ENCODE measurements at places on chromosomes 5 and 9. TPM values are rescaled to one million over a fixed set of nuclear protein-coding genes. Genes with fewer than 3 reads are reported as not detected.

NR4A3 gene
- polyA plus RNA-seq: 0.28 TPM

SPATA31D4 gene
- 0.01 TPM for polyA plus RNA-seq

SIGMAR1 gene
- 41.4 TPM for polyA plus RNA-seq

SPATA31E1 gene
- not detected for polyA plus RNA-seq

GRCh38 chr9:96649620-96650324 is 5.3 kb downstream of the PRXL2C start:
- no peak overlapping the region for H3K27ac ChIP-seq
- H3K27me3 ChIP-seq: no peaks in the 10 kb centered on the region
- H3K4me3 ChIP-seq: no peak overlapping the region
- H3K36me3 ChIP-seq: peaks cover 9% of the 10 kb centered on the region
- no peak for DNase-seq

DNA sequence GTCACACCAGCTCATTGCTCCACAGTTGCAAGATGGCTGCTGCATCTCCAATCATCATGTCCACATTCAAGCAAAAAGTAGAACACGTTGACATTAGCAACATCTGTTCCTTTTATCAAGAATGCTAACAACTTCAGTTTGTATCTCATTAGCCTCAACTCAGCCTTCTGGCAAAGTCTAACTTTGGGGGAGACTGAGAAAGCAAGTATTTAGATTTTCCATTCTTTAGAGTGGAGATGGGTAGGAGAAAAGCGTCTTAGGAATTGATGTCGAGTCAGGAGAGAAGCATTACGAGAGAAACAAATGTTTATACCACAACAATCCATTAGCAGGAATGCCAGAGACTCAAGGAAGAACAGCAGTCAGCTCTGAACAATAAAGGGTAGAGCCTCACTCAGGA is 446.3 kb downstream of the ENC1 start:
- H3K27ac ChIP-seq: no peak overlapping the region
- no peaks in the 10 kb centered on the region for H3K36me3 ChIP-seq
- no peak overlapping the region for H3K4me3 ChIP-seq
- no peaks in the 10 kb centered on the region for H3K27me3 ChIP-seq

DNA sequence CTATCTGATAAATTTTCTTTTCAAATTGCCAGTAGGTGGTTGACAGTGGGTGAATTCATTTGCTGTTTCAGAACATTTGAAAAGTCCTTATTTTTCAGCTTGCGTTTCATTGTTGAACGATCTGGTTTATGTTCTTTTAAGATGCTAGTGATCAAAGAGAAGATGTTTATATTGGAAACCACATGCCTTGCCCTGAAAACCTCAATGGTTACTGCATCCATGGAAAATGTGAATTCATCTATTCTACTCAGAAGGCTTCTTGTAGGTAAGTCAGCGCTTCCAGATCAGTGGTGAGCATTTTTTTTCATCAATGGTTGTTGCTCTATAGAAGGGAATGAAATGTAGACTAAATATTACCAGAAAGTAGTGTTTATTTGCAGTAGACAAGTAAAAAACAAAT is 16.6 kb upstream of the CAVIN4 start:
- no peak overlapping the region for H3K27ac ChIP-seq
- H3K27me3 ChIP-seq: no peaks in the 10 kb centered on the region
- H3K4me3 ChIP-seq: no peak overlapping the region
- DNase-seq: no peak

DNA sequence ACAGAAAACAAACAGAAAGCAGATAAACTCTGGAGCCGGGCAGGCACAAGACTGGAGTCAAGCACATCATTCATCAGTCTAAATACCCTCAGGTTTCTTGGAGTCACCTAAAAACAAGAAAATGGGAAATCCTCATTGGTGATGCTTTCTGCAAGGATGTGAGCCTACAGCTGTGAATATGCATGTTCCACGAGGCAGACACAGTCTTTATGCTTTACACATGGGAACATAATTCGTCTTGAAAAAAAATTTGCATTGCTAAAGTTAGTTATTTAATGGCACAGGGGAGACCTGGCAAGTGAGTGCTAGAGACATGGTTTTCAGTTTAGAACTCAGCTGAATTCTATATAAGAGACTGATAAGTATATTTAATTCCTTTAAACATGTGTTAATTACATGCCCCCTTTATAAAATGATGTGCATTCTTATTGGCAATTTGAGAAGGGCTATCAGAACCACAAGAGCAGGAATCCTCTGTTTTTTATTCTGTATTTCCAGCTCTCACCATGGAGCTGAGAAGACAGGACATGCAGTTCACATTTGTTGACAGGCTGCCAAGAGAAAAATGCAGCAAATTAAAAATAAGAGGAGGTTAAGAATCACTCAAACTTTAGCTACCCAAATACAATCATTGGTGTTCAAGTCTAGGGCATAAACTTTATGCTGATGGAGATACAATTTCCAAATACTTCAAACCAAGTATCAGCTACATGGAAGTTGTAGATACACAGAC is 438.0 kb upstream of the MPDZ start:
- no peaks in the 10 kb centered on the region for H3K27me3 ChIP-seq
- no peak for DNase-seq
- H3K4me1 ChIP-seq: no peaks in the 10 kb centered on the region

DNA sequence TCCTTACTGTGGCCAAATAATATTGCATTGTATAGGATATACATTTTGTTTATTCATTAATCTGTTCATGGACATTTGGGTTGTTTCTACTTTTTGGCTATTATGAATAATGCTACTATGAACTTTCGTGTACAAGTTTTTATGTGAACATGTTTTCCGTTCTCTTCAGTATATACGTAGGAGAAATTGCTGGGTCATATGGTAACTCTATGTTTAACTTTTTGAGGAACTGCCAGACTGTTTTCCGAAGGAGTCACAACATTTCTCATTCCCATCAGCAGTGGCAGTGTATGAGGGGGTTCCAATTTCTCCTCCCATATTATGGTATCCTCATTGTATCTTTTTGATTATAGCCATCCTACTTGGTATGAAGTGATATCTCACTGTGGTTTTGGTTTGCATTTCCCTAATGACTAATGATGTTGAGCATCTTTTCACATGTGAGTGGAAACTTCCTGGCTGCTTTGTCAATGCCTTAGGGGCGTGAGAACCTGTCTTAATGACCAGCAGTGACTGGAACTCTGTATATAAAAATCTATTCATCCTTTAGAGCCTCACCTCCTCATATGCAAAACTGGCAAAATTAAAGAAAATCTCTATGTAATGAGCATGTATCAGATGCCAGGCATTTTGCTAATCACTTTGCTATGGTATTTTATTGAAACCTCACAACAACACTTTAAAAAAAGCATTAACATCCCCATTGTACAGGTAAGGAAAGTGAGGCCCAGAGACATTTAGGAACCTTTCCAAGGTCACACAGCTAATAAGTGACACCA is 47.8 kb upstream of the TGFBR1 start:
- H3K27me3 ChIP-seq: no peaks in the 10 kb centered on the region
- H3K4me3 ChIP-seq: no peak overlapping the region
- H3K36me3 ChIP-seq: no peaks in the 10 kb centered on the region
- H3K4me1 ChIP-seq: no peaks in the 10 kb centered on the region
- H3K27ac ChIP-seq: peak overlapping the region; percentile 14
- DNase-seq: peak; percentile 33

DNA sequence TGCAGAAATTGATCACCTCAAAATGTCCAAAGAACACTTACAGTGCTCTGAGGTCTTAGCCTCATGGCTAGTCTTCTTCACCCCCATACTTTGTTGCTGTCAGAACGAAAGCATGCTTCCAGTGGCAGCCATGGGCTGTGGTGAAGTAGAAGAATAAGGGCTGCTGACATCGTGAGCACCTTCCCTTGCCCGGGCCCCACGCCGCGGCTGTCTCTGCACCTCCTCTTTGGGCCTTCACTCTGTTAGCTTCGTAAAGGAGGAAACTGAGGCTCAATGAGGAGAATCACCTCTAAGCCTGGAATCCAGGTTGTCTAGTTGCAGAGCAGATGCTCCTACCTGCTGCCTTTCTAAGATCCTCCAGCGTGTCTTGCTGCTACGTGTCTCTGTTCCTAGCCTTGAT is 139.5 kb upstream of the SLC28A3 start:
- H3K4me3 ChIP-seq: no peak overlapping the region
- H3K27me3 ChIP-seq: no peaks in the 10 kb centered on the region
- H3K4me1 ChIP-seq: no peaks in the 10 kb centered on the region

DNA sequence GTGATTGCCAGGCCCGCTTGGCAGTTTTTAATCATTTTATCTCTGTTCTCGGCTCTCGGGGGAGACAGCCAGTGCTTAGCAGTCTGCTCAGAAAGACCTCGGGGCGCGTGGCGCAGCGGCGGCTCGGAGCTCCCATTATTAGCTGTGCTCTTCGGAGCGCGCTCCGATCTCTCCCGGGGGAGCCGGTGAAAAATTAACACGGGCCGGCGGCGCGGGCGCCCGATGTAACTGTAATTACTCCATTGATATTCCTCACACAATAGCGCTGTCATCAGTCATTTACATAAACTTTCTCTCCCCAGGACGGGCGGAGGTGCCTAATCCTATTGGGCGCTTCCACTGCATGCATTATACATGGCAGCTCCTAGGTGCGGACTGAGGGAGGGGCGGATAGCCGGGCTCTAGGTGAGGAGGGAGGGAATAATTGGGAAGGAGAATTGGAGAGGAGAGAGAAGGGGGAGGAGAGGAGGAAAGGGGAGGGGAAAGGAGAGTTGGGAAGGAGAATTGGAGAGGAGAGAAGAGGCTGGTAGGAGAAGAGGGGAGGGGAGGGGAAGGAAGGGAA is 24.9 kb downstream of the LMX1B start:
- H3K27ac ChIP-seq: no peak overlapping the region
- no peaks in the 10 kb centered on the region for H3K36me3 ChIP-seq
- no peak for DNase-seq
- peaks cover 33% of the 10 kb centered on the region for H3K27me3 ChIP-seq
- no peaks in the 10 kb centered on the region for H3K4me1 ChIP-seq
- H3K4me3 ChIP-seq: no peak overlapping the region

DNA sequence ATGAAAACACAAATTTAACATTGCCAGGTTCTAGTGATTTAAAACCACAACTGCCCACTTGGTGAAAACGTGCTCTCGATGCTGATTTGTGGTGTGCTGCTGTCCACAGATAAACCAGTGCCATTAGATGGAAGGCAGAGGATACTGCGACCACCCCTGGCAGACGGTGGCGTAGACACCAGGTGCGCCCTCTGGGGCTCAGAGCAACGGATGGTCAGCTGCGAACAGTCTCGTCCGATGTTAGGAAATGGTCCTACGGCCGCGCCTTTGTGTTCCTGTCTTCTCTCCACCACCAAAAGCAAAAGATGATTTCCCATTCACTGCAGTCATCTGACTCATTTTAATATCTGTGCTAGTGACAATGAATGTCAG is 43.2 kb downstream of the UBE2QL1 start:
- H3K27ac ChIP-seq: no peak overlapping the region
- no peaks in the 10 kb centered on the region for H3K36me3 ChIP-seq
- no peak overlapping the region for H3K4me3 ChIP-seq
- DNase-seq: no peak

DNA sequence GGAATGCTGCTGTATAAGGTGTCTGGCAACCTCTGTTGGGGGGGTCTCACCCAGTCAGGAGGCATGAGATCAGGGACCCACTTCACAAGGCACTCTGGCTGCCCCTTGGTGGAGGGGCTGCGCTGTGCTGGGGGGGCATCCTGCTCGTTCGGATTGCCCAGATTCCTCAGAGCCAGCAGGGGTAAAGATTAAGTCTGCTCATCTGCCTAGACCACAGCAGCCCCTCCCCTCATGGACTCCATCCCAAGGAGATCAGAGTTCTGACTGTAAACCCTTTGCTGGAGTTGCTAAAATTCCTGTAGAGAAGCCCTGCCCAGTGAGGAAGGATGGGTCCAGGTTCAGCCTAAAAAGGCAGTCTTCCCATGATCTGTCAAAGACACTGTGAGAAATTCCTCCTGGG is 262.0 kb upstream of the C9orf72 start:
- no peak overlapping the region for H3K27ac ChIP-seq
- H3K4me1 ChIP-seq: no peaks in the 10 kb centered on the region
- H3K36me3 ChIP-seq: no peaks in the 10 kb centered on the region

DNA sequence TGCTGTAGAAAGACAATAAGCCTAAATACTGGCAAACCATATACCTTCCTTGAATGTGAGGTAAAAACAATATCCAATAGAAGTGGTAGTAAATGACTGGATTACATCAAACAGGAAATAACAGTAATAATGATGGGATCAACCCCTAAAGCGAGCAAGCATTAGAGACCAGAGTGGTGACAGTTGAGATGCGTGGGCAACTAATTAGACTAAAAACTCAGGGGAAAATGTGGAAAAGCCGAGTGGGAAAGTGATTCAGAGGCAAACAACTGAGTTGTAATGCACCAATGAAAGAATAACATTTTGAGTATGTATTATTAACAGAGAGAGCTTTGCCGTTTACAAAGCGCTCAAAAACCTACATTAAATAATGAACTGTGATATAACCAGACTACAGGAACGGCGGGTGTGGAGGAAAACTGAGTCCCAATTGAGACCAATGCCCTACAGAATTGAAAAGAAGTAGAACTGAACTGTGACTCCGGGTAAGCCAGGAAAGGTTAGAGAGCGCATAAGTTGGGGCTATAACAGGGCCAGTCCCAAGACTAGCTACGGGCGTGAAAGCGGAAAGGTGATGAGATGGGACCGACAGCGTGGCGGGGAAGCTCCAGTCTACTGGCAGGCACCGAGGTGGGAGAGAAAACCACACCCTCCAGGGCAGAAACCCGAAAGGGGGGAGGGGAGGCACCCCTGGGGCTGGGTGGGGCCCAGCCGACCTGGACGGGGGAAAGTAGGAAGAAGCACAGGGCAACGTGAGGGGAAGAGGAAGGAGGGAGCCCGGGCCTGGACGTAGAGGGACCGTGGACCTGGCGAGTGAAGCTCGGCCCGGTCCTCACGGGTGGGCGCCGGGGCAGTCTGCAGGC is 592 bp downstream of the UBAP2 start:
- H3K4me3 ChIP-seq: peak overlapping the region; percentile 93
- DNase-seq: peak; percentile 46
- no peaks in the 10 kb centered on the region for H3K27me3 ChIP-seq
- peak overlapping the region; percentile 97 for H3K27ac ChIP-seq

DNA sequence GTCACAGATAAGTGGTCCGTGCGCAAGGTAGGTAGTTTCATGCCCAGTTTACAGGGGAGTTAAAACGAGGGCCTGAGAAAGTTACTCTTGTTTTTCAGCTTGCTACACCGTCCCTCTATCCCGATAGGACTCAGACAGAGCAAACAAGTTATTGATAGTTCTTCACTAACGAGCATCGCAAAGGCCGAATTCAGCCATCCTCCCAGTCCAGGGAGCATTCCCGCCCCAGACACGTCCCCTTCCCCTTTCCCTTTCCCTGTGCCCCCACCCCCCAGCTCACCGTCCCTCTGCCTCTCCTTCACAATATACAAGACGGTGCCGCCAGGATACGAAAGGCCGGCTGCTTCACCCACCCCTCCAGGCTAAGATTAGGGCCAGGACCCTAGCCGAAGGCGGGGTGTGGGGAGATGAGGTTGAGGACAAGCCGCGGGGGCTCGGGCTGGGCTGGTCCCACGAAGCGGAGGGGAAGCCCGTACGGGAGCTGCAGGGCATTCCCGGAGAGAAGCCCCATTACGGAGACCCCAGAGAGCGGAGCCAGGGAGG is 599 bp downstream of the KIAA1191 start:
- peak overlapping the region; percentile 87 for H3K4me3 ChIP-seq
- H3K27me3 ChIP-seq: peaks cover 10% of the 10 kb centered on the region
- no peaks in the 10 kb centered on the region for H3K4me1 ChIP-seq
